ENCODE measurements at places on chromosomes 3 and 15.

DNA sequence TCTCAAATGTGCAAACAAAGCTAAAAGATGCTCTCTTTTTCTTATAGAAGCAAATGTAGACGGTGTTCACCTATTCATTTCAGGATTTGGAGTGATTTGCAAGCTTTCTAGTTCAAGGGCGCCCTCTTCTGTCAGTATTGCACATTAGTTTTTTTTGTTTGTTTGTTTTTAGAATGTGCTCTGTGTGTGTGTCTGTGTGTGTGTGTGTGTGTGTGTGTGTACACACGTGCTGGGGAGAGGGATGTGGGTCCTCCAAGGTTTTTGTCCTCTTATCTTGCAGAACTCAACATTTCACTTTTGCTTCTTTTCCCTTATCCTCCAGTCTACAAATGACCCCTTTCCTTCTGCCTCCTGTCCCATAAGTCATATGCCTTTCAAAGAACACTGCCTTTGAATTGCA, 23.5 kb downstream of the DNAH1 start:
- DNase-seq, result peak; percentile 32

GRCh38 chr3:195033531-195034091, 237.3 kb downstream of the XXYLT1 start:
- DNase-seq, result no peak

GRCh38 chr3:161316006-161316689, 55.2 kb downstream of the SPTSSB start:
- no peak for DNase-seq

- DNase-seq, result no peak
Measured at GRCh38 chr3:163768048-163768447, 1310.2 kb downstream of the SI start.

- no peak for DNase-seq
Measured at GRCh38 chr3:62284442-62284841, 88.9 kb downstream of the FEZF2 start.

GRCh38 chr15:23860290-23861245, 173.5 kb upstream of the NDN start:
- DNase-seq, result no peak

DNA sequence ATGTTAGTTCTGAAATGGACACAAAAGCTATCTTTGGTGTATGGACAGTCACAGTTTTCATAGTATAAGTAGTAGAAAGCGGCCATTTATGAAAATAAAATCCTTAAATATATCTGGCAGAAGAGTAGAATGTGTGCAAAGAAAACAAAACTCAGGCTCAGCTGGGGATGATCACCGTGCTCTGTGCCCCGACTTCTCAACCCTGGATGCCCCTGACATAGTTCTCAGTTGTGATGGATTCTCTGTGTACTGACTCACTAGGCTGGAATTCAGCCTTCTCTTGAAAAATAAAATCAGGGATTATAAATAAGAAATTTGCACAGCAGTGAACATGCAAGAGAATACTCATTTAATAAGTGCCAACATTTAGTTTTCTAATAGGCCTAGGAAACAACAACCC, 925.1 kb upstream of the NR2F2 start:
- no peak for DNase-seq

DNA sequence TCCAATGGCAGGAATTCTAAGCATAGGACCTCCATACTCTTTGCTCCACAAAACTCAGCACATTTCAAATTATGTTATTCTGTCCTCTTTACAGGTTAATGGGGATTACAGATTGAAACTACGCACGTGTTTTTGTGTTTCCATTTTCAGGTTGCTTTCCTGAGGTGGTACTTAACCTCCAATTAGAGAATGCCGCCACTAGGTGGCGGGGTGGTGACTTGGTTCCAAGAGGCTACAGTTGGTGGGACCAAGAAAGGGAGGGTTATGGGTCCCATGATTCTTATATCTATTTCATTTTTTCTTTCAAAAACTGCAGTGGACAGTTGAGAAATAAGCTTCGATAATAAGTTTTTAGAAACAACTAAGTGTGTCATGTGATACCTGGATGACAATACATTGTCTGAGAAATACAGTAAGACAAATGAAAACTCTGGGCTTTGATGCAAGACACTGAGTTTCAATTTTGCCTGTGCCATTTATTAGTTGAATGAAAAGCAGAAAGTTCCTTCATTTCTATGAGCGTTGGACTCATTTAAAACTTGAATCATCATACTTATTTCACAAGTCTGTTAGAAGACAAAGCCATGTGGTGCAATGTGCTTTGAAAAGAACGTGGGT, 539.0 kb downstream of the FGF12 start:
- peak; percentile 30 for DNase-seq

GRCh38 chr15:38354315-38354929, 99.5 kb upstream of the FAM98B start:
- DNase-seq, result no peak

- no peak for DNase-seq
Measured at GRCh38 chr3:184656829-184657681, 54.8 kb downstream of the MAGEF1 start.

DNA sequence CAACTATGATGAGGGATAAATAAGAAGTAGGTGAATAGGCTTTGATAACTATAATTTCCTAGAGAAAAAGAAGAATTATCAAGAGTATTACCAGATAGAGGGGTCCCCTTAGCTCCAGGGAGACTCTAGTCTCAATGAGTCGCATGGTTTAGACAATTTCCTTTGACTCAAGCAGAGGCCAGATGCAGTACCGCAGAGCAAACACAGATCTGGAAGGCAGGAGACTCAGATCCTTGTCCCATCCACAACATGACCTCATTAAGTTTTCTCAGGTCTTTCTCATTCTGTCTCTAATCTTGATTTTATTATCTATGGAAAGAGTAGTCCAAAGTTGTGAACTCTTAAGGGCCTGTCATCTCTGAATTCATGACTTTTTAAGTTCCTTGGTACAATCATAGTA, 987.9 kb downstream of the NTRK3 start:
- no peak for DNase-seq

GRCh38 chr3:131393868-131394267, 12.3 kb downstream of the NUDT16 start:
- no peak for DNase-seq

DNA sequence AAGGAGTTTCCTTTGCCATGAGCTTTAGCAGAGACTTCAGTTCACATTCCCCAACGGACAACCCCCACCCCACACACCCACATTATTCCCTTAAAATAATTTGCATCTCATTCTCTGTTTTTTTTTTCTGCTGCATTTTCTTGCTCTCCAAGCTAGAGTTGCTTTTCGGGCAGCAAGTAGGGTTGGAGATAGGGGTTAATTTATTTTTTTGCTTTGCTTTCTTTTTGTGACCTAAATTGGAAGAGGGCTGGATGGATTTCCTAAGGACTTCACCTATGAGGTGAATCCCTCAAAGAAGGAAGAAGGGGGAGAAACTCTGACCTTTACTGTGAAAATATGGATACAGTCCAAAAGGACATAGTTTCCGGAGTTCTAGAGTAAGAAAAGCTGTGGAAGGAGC, 6.6 kb downstream of the SOX2 start:
- no peak for DNase-seq

DNA sequence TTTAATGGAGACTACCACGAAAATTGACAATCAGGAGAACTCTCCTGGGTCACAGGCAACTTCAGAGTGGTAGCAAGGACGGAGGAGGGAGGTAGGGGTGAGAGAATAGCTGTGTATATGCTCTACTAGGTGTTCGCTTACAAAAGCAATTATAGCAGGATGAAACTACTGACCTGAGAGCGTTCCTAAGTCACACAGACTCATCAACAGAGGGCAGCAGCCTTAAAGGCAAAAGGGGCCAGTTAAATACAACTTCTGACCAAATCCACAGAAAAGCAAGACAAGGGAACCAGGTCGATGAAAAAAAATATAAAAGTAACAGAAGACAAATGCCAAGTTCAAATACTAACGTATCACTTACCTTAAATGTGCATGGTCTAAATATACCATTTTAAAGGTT, 894.6 kb downstream of the PLOD2 start:
- no peak for DNase-seq

- no peak for DNase-seq
Measured at GRCh38 chr3:126750756-126751121, 46.7 kb downstream of the CHCHD6 start.

- DNase-seq, result no peak
Measured at GRCh38 chr15:62242999-62243398, 77.9 kb upstream of the C2CD4B start.

- no peak for DNase-seq
Measured at GRCh38 chr3:139455855-139456254, 20.5 kb downstream of the RBP2 start.

DNA sequence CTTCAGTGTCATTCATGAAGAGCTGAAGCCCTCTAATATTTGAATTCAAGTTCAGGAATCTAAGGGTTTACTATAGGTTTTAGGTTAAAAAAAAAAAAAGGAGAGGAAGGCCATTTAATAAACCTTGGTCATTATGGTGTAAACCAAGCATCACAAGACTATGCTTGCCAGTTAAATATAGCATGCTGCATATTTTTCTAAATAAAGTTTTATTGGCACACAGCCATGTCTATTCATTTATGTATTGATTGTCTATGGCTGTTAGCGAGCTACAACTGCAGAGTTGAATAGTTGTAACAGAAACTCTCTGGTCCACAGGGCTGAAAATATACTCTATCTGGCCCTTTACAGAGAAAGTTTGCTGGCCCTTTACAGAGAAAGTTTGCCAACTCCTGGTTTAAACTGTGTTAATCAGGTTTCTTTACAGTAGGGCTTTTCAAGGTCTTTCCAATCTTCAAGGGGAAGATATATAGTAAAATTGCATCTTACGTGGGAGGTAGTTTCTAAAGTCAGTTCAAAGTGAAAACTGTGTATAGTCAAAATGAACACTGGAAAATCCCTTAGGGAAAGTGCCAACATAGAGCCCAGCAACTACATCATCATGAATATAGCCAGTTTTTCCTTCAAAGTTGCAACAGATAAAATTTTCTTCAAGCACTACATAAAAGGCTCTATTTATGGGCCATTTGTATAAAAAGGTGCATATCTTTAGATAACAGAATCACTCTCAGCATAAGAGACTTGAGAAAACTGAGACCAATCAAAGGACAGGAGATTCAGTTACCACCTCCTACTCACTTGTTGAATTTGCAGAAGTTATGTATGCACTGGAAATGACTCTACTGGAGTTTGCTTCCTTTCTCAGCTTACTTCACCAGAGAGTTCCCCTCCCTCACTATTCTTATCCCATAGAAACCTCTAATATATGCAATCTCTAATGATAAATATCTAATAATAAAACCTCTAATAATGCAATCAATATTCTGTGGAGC, 49.7 kb upstream of the FRMD4B start:
- DNase-seq, result no peak

- no peak for DNase-seq
Measured at GRCh38 chr3:171122240-171122639, 95.7 kb upstream of the SLC2A2 start.

DNA sequence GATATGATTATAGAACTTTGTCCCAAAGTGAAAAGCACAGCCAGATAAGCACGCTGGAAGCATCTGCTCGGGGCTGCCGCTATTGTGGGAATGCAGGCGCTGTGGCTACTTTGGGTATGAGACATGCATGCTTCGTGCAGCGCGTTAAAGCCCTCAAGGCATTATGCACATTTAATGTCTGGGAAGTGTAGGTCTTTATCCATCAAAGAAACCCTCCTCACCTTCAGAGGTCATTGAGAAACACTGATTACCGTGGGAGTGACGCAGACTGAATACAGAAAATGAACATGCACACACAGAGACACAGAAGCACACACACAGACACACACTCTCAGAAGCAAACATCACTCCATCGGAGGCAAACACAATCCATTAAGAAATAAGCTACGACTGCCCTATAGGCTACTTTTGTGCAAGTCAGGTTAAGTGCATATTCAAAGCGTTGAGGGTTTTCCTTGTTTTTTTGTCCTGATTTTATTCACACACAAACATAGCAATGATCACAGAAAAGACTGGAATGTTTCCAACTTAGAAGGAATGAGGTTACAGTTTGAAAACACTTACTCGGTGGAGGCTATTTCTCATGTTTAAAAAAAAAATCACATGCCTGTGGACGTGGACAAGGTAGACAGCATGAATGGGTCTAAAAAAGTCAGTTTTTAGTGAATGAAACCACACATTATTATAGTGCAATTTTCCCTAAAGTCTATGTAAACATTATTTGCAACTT, 68.5 kb downstream of the PLCH1 start:
- no peak for DNase-seq

- no peak for DNase-seq
Measured at GRCh38 chr3:104992676-104993075, 374.0 kb upstream of the ALCAM start.

- no peak for DNase-seq
Measured at GRCh38 chr15:58513008-58513407, 81.2 kb downstream of the LIPC start.

GRCh38 chr15:77577366-77577950, 55.3 kb downstream of the LINGO1 start:
- no peak for DNase-seq

GRCh38 chr3:107877936-107878335, 212.9 kb downstream of the CD47 start:
- no peak for DNase-seq

DNA sequence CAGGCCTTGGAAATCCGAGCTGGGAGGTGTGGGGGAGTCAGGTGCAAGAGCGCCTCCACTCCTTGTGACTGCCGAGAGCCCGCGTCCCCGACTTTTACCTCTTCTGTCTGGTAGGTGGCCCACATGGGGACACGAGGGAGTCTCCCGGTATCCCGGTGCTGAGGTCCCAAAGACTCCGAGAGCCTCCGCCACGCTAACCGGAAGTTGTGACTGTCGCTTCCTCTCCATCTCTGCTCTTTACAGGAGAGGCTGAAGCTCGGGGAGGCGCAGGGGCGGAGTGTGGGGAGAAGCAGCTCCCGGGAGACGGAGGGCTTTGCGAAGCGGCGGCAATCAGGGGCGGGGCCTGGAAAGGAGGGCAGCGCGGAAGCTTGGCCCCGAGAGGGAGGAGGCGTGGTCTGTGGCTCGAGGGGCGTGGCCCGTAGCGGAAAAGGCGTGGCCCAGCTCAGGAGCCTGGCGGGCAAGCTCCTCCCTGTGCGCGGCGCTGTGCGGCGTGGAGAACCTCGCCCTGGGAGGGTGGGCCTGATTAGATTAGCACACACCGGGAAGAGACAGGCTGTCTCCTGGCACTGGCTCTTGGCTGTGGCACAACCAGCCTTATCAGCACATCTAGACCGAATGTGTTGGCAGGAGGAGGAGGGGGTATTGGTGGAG, 143.9 kb downstream of the GABRB3 start:
- DNase-seq, result no peak

- no peak for DNase-seq
Measured at GRCh38 chr15:73504885-73505284, 61.9 kb downstream of the REC114 start.

GRCh38 chr3:30180310-30181177, 425.9 kb upstream of the TGFBR2 start:
- no peak for DNase-seq

GRCh38 chr3:171206283-171206682, 179.8 kb upstream of the SLC2A2 start:
- DNase-seq, result no peak

Data from KG1 (cell line).